ENCODE measurements at places on chromosomes 13 and 19.
A peak's percentile ranks its signal among the peaks of the same experiment; 100 is the strongest.

DNA sequence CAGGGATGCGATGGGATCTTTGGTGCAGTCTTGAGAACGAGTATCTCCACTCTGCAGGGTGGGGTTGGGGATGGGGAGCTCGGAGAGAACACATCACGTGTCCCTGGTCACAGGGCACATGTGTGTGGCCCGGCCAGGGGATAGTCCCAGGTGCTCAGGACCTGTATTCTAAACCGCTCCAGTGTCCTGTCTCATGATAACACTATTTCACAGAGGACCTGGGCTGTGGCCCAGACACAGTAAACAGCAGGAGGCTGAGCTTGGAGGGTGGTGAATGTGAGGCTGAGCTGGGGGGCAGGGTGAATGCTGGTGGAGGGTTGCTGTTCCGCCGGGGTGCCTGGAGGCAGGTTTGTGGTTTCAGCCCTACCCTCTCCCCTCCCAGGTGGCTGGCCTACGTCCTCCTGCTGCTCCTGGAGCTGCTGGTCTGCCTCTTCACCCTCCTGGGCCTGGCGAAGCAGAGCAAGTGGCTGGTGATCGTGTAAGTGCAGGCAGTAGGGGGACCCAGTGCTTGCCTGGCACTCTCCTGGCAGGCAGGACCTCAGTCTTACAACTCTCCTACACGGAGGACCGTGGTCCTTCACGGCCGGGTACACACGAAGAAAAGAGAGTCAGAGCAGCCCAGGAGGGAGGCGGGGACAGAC is 11.1 kb downstream of the TTYH1 start:
- DNase-seq, result no peak

DNA sequence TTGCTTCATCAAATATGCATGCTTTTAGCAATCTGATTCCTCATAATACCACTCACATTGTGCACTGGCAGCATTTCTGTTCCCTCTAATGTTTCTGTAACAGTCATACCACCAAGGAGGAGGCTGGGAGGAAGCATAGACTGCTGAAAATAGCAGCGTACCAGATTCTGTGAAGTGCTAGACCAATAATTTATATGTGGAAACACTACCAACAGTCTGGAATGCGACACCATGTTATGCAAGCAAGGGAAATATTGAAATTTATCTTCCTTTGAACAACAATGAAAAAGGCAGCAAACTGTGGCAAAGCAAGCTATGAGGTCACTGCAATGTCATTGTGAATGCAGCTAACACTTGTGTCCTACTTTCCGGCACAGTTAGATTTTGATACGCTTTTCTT is 1388.0 kb downstream of the EFNB2 start:
- no peak for DNase-seq

GRCh38 chr19:48681127-48681470 is 8.3 kb upstream of the NTN5 start:
- no peak for DNase-seq

DNA sequence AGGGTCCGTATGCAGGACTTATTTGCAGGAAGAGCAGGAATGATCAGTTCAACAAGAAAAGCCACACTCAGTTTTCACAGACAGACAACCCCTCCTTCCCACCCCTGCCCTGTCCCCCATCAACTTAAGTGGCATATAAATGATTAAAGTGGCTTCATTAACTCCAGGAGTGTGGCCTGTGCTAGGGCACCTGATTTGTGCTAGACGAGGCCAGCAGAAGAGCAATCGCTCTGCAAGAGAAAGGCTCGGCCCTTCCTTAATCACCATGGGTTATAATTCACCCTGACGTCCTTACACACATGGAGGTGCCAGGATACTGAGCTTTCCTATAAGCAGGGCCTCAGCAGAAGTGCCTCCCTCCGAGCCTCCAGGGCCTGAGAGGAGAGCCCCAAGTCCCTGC is 14.6 kb downstream of the C19orf12 start:
- no peak for DNase-seq

GRCh38 chr13:39748961-39749360 is 93.5 kb downstream of the COG6 start:
- DNase-seq, result no peak

- DNase-seq, result no peak
Observed at GRCh38 chr19:5563008-5563431, 4.7 kb downstream of the TINCR start.

DNA sequence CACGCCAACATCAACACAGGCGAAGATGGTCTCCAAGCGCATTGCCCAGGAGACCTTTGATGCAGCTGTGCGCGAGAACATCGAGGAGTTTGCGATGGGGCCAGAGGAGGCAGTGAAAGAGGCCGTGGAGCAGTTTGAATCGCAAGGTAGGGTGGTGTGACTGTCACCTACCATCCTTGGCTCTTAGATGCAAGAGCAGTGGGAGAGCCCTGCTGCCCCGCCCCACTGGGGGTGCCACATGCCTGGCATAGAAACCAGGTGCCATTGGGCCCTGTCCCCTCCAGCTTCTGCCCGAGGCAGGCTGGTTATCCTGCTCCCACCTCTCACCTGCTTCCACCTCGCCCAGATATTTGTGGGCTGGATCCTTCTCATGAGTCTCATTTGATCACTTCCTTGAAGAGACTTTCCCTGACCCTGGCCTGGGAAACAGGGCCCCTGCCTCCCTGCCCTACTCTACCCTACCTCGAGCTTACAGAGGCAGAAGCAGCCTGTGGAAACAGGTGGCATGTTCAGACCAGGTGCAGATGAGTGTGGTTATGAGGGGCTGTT is 9.4 kb downstream of the ARMC6 start:
- no peak for DNase-seq

- no peak for DNase-seq
Observed at GRCh38 chr13:99806671-99807070, 164.9 kb downstream of the ZIC5 start.

GRCh38 chr13:47413112-47413511 is 516.3 kb upstream of the HTR2A start:
- no peak for DNase-seq

GRCh38 chr13:48908381-48909055 is 67.2 kb upstream of the FNDC3A start:
- DNase-seq, result no peak

DNA sequence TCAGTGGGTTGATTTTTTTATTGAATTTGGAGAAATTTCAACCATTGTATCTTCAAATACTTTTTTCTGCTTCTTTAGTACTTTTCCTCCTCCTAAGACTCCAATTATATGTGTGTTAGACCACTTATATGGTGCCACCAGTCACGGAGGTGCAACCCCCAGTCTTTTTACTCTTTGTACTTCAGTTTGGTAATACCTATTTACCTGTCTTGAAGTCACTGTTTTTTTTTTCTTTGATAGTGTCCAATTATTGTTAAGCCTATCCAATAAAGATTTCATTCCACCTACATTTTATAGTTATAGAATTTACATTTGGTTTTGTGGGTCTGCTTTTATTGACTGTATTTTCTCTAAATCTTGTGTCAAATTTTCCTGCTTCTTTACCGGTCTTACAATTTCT is 14.9 kb downstream of the ZNF283 start:
- no peak for DNase-seq

- no peak for DNase-seq
Observed at GRCh38 chr19:40740747-40741146, 9.5 kb downstream of the ACTMAP start.

DNA sequence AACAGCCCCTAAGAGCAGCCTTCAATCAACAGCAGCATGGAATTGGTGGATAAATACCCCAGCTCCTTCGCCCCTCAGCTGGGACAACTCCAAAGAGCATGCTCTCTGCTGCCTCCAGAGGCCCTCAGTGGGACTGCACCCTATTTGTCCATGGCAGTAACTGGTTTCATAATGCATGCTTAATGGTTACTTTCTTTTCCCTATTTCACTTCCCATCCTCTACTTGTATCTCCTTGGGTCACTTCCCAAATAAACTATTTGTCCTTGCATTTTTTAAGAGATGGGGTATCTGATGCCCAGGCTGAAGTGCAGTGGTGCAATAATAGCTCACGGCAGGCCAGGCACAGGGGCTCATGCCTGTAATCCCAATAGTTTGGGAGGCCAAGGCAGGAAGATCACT is 13.5 kb upstream of the TPM4 start:
- no peak for DNase-seq

DNA sequence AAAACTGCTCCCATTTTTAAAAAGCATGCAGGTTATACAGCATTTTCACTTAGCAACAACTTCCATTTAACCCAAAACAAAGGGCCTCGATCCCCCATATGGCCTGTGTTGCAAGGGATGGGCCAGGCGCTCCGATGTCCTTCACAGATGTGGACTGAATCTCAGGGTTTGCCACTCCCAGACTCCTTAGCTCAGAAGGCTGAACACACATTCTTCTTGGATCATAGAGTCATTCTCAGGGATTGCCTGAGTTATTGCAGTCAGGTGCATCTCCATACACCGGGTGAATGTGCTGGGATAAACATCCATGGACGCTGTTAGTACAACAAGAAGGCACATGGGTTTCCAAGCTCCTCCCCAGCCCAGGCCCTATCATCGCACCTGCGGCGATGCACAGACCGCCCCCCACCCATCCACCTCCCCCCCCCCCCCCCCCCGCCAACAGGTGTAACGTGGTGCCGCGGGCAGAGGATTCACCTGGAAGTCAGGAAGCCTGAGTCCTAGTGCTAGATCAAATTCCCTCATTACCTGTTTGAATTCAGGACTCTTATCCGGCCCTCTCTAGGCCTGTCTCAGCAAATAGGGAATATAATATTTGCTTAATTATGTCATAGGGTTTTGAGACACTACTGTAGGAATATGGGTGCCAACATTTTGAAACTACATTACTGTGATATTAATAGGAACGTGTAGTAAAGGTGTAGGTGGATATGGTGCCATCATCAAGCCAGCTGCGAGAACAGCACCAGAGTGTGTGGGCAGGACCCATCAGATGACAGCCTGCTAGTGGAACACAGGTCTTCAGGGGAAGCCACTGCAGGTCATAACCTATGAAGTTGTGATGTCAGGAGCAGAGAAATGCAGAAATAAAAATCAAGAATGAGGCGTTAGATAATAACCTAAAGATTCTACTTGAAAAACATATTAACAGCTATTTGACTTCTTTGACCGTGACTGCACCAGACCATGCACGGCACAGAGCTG is 110.9 kb downstream of the SACS start:
- DNase-seq, result no peak

- DNase-seq, result no peak
Observed at GRCh38 chr13:49346460-49346859, 97.4 kb downstream of the CAB39L start.

DNA sequence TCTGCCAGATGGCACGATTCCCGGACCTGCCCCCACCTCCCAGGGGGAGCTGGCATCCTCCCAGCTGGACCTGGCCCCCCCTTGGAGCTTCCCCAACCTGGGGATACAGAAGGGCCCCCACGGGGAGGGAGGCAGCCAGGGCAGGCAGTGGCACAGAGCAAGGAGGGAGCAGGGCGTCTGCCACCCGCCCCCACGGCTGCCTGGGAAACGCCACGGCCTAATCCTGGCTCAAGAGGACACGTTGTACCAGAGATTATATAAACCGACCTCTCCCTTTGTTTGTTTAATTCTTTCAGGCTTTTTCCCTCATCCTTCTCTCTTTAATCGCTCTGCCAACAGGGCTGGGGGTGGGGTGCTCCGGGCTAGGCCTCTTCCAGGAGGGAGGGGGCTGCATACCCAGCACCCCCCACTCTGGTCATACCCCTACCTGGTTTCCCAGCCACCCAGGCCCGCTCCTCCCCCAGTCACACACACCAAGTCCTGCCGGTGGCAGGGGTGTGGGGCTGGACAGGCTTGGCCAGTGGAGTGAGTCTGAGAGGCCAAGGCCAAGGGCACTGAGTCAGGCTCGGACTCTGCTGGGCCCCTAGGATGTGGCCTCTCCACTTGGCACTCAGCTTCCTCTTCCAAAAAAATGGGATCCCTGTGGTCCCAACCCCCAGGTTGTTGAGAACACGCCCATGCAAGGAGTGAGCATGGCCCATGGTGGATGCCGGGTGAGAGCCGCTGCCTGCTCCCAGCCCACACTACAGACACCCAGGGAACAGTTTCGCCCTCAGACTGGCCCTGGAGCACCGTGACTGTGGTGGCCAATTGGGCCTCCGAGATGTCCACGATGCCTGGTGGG is 29.5 kb upstream of the NFIC start:
- no peak for DNase-seq

GRCh38 chr13:100707818-100708740 is 33.5 kb upstream of the TMTC4 start:
- DNase-seq, result no peak

DNA sequence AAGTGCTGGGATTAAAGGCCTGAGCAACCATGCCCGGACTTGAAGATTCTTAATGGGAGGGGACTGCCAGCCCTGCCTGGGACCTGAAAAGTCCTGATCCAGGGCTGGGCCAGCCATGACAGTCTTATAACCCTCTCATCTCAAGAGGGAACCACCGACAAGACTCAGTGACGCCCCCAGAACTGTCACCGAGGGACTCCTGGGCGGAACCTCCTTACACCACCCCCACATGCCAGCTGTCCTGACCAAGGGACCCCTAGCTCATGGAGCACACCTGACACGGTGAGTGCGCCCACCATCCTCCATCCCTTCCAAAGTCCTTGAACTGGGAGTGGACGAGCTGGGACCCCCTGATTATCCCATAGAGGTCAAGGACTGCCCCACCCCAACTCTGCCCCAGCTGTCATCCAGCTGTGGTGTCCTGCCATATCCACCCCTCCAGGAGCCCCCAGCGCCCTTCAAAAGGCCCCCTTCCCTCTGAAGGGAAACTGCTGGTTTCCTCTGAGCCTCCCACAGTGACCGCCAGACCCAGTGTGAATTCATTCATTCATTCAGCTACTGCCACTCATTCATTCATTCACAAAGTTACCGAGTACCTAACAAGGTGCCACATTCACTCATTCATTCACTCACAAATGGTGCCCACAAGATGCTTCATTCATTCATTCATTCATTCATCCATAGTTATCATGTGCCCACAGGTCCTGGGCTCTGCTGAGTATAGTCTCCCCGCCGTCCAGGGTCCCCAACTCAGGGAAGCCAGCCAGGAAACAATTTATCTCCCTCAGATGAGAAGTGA is 3.7 kb downstream of the NDUFA11 start:
- DNase-seq, result no peak

DNA sequence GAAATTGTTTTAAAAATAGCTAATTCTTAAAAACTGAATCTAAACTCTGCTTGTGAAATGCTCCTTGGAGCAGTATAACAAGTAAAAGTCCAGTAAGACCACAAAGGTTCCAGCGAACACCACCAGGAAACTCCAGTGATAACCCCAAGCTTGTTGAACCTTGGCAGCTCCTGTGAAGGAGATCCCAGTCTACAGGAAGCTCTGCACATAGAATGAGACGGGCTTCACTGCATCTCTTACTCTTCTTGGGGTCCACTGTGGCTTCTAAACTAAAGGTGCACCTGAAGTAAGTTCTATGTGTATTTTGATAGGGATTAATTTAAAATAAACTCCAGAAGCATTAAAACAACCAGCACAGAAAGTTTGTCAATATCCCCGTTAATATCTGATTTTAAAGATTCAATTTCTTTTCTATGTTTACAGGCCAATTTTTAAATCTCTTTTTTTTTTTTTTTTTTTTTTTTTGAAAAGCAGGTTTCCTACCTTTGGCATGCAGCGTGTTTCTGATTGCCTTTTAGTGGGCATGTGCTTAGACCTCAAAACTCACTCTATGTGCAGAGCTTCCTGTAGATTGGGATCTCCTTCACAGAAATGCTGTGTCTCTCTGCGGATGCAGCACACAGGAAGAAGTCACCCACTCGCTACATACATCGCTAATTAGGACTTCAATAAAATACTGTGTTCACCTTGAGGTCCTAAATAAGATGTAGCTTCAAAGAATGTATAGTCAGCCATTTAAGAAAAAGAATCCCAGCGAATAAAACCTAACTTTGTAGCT is 508.5 kb downstream of the KLF12 start:
- DNase-seq, result no peak

- DNase-seq, result peak; percentile 30
Observed at GRCh38 chr13:31945202-31945961, 86.2 kb upstream of the FRY start.

Measured in COLO829 (cell line).